ENCODE measurements at places on chromosomes 6 and 20.

DNA sequence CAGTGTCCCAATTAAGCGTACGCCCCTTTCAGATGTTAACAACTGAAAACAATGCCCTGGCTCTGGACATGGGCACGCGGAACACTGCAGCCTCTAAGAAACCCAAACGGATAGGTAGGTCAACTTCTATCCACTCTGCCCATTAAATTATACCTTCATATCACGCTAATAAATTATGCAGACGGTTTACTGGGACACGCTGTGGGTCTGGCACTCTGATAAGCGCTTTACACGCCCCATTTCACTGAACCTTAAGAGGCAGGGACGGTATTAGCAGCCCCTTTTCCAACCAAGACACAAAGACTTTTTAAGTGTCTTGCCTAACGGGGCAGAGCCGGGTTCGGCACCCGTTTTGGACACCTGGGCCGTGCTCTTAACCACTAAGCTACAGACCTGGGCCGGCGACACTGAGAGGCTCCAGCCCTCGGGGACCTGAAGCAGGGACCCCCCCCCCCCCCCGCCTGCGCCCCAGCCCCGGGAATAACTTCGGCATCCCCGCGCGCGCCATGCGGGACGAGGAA lies 744 bp downstream of the STAU1 start:
- peak; percentile 1 for DNase-seq

DNA sequence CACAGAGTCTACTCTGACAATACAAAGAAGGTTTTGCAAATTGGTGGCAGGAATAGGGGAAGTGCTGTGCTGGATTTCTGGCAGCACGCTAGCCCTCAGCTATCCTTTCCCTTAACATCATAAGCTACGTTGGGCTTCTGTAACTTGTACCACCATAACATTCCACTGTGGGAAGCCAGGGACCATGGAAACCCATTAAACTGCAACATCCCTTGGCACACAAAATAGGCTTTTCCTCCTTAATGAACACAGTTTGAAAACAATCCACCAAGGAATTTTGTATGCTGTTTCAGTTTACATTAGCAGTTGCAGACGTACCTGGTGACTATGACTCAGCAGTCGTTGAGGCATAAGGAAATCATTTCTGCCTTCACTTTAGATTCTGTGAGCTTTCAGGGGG lies 203.9 kb upstream of the RAB32 start:
- DNase-seq, result no peak

- DNase-seq, result peak; percentile 65
These were observed 1.3 kb downstream of the RGS19 start for GRCh38 chr20:64077876-64078551.

DNA sequence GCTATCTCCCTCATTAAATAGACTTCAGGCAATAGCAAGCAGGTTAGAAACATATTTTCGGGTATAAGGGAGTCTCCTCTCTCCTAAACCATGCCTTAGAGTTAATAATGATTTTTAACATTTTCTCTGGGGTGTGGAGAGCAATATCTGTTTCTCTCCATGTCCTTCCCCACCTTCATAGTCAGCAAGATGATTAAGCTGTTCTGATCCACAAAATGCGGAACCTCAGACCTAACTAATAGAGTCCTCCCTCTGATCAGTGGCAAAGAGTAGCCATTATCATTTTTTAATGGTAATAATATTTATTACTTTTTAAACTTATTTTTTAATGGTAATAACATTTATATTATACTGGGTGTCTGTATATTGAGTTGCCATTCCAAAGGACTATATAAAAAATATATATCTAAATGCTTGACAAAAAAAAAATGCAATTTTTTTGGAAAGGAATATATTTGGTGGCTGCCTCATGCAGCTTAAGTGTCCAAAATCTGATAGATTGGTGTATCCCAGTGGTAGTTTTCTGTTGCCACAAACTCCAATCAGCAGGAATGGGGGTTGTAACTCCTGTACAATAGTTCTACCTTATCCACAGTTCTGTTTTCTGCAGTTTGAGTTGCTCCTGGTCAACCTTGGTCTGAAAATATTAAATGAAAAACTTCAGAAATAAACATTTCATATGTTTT lies 14.0 kb upstream of the BTN3A2 start:
- no peak for DNase-seq

GRCh38 chr6:158624684-158625682 lies 19.6 kb downstream of the DYNLT1 start:
- no peak for DNase-seq

Data from activated effector memory CD4-positive, alpha-beta T cell treated with Interleukin-2 at 50 U/mL for 16 hours (primary cell).